Mesenchymal stem cell (in vitro differentiated cells and primary cell): ENCODE measurements at places on chromosomes 12 and 14.

GRCh38 chr12:77615332-77615731 lies 215.4 kb upstream of the NAV3 start:
- DNase-seq, result no peak

GRCh38 chr14:89146274-89146673 lies 270.8 kb downstream of the FOXN3 start:
- no peak for DNase-seq

DNA sequence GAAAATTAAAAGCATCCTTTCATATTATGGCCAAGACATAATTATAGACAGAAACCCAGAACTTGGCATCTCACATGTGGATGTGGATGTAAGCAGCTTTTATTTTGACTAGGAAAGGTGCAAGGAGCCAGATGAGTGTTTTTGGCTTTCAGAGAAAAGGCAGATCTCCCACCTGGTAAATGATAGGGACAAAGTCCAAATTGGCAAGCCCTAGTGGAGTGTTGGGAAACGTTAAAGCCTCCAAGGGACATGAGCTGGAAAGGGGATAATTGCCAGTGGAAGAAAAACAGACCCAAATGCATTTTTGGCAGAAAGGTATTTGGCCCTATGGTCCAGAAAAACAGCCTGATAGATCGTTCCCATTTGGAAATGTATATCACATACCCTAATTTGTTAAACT lies 60.1 kb downstream of the KLHL28 start:
- DNase-seq, result no peak

DNA sequence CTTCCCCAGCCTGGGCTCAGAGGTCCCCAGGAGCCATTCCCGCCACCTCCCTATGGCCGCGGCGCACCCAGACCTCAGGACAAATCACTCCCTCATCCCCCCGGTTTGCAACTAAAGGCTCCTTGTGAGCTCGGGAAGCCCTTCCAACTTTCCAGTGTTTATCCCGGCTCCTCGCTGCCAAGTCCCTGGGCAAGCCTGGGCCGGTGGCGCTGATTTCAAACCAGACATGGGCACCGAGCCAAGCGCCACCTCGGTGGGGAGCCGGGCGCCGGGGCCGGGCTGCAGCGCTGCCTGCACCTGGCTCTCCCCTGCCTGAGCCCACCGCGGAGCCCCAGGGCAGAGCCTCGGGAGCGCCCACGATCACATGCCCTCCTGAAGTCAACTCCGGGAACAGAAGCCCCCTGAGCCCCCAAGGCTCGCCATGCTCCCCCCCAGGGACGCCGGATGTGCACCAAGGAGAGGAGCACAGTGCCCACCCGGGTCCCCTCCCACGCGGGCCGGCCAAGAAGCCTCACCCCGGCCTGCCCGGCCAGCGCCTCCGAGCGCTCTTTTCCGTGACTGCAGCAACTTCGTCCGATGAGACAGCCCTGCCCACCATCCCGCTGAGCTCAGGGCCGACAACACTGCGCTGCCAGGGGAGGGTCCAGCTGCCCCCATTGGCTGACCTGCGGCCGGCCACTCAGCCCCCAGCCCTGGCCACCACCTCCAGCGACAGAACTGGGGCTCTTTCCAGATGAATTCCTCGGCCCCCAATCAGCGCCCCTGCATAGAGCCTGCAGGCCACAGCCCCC lies 50.0 kb downstream of the NCOR2 start:
- DNase-seq, result no peak

GRCh38 chr12:53972152-53972702 lies 699 bp upstream of the HOXC11 start:
- no peak for DNase-seq

- no peak for DNase-seq
Observed at GRCh38 chr14:89983375-89983774, 27.6 kb downstream of the TDP1 start.

- no peak for DNase-seq
Observed at GRCh38 chr14:94536836-94537235, 24.4 kb upstream of the SERPINA4 start.

DNA sequence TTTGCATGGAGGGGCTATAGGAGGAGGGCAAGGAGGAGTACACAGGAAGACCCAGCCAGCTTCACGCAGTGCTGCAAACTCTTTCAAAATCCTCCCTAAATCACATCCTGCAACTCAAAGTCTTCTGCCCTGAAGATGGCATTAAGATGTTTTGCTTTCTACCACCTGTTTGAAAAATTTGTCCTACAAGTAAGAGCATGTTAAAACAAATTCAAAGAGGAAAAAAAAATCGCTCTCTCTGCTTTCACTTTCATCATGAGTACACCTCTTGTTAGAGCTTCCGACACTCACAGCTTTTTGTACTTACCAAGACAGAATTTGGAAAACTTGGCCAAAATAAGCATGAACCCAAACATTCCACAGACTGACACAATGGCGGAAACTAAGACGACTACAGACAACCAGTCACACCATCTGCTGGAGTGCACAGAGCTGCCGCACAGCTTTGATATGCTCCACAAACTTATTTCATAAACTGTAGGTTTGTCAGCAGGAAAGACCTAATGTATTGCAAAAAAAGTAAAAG lies 21.3 kb downstream of the GCH1 start:
- no peak for DNase-seq

GRCh38 chr12:904010-904414 lies 45.5 kb downstream of the RAD52 start:
- no peak for DNase-seq

DNA sequence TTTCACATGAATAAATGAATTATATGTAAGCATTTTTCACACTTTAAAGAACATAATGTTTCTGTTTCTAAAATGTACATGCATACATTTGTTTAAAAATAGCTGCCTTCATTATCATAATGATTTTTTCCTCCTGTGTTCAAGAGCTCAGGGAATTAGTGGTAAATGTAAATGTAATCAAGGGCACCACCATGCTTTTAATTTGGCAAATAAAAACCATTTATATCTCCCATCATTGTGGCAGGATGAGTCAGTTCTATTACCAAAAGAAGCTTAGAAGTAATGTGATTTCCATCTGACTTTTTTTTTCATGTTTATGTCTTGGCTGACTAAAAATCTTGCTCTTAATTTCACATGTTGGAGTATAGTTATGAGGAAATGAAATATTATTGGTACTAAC lies 176.1 kb downstream of the GXYLT1 start:
- DNase-seq, result no peak

DNA sequence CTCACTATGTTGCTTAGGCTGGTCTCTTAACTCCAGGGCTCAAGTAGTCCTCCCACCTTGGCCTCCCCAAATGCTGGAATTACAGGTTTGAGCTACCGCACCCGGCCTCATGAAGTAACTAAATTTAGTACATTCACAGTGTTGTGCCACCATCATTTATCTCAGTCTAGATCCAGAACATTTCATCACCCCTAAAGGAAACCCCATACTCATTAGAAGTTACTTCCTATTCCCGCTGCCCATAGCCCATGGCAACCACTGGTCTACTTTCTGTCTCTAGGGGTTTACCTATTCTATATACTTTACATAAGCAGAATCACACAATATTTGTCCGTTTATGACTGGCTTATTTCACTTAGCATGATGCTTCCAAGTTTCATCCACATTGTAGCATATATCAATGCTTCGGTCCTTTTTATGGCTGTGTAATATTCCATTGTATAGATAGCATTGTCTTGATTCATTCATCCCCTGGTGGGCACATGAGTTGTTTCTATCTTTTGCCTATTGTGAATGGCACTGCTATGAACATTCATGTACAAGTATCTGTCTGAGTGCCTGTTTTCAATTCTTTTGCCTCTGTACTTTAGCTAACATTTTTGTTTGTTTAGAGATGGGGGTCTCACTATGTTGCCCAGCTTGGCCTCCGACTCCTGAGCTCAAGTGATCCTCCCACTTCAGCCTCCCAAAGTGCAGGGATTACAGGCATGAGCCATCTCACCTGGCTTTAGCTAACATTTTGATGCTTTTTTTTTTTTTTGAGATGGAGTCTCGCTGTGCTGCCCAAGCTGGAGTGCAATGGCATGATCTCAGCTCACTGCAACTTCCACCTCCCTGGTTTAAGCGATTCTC lies 10.2 kb upstream of the SH2B3 start:
- no peak for DNase-seq

GRCh38 chr14:101738703-101739320 lies 22.7 kb upstream of the PPP2R5C start:
- DNase-seq, result no peak

- DNase-seq, result no peak
Observed at GRCh38 chr12:19880076-19880475, 440.8 kb downstream of the AEBP2 start.

- DNase-seq, result peak; percentile 31
Observed at GRCh38 chr12:121423682-121424623, 24.0 kb downstream of the RNF34 start.

- no peak for DNase-seq
Observed at GRCh38 chr14:82003426-82003825, 469.8 kb upstream of the SEL1L start.

- DNase-seq, result peak; percentile 93
Observed at GRCh38 chr12:89733579-89734201, 25.1 kb upstream of the ATP2B1 start.

DNA sequence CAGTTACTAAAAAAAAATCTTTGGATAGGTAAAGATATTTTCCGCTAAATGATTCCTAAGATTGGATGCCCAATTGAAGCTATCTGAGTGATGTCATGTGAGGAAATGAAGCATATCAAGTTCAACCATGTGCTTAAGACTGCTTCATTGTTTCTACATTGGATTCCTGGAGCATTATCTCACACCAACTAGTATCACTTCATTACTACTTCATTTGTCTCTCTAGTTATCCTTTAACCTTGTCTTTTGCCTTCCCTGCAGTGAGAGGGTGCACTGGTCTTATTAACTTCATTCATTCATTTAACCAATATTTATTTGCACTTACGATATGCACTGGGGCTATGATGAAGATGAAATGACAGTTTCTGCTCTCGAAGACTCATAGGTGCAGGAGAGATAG lies 198.1 kb downstream of the SLC38A4 start:
- no peak for DNase-seq

DNA sequence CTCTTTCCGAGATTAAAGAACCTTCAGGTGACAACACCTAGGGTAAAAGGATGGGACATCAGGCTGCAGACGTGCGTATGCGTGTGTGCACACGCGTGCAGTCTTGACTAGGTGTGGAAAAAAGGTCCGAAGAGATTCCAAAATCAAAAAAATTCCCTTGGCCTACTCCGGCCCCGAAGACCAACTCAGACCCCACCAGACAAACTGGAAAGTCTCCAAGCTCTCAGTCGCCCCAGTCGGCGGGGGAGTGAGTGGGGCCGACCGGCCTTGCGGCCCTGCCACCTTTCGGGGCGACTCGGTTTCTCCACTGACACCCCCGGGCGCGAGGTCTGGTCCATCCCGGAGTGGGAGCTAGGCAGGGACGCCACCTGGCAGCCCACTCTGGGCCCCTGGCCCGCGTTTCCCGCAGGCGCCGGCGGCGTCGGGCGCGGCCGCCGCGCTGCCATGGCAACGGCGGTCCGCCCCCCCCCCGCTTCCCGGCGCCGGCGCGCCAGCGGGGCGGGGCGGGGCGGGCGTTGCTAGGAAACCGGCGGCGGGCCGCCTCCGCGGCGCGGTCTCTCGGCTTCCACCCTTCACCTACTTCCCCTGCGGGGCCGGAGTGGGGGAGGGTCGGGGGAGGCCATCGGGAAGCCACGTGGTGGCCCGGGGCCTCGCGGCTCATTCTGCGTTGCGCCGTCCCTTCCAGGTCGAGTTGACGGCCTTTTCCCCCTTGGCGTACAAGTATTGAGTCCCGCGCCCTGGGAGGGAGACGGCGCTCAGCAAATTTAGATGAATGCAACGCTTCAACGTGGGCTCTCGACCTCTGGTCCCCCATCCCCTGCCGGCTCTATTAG lies 253.1 kb downstream of the EFCAB11 start:
- peak; percentile 62 for DNase-seq

- DNase-seq, result no peak
Observed at GRCh38 chr12:12460935-12461922, 101.4 kb downstream of the DUSP16 start.

- no peak for DNase-seq
Observed at GRCh38 chr14:30706704-30707103, 84.6 kb downstream of the SCFD1 start.

DNA sequence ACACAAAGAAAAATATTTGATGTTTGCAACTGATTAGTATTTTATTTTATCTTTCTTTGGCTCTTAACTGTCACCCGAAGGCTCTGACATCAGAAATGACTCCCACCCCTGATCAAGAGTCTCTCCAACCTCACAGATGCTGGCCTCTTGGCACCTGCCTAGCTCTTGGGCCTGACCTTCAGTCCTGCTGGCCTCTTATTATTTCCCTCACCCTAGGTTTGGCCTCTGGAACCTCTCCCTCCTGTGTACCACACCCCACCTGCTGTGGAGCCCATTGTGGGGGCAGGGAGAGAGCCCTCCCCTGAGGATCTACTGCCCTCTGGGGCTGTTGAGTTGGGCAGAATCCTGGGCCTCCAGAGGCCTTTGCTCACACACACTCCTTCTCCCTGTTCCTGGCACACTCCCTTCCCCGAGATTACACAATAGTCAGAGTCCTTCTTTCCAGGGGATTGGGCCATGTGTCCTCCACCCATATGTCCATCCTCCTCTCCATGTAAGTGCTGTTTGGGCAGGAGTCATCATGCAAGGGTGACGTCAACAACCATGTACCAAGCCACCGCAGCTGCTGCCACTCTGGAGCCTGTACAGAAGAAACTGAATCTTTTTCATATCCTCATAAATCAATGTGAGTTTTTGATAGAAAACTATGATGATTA lies 124.3 kb downstream of the RASSF9 start:
- no peak for DNase-seq

GRCh38 chr12:62291864-62292760 lies 31.9 kb downstream of the USP15 start:
- peak; percentile 23 for DNase-seq

GRCh38 chr12:115941362-115941761 lies 336.1 kb downstream of the MED13L start:
- peak; percentile 42 for DNase-seq

GRCh38 chr12:80709811-80710726 lies 2.6 kb downstream of the MYF6 start:
- DNase-seq, result no peak

- DNase-seq, result peak; percentile 35
Observed at GRCh38 chr12:115871714-115872113, 405.8 kb downstream of the MED13L start.

GRCh38 chr14:85276979-85277228 lies 253.0 kb upstream of the FLRT2 start:
- no peak for DNase-seq

DNA sequence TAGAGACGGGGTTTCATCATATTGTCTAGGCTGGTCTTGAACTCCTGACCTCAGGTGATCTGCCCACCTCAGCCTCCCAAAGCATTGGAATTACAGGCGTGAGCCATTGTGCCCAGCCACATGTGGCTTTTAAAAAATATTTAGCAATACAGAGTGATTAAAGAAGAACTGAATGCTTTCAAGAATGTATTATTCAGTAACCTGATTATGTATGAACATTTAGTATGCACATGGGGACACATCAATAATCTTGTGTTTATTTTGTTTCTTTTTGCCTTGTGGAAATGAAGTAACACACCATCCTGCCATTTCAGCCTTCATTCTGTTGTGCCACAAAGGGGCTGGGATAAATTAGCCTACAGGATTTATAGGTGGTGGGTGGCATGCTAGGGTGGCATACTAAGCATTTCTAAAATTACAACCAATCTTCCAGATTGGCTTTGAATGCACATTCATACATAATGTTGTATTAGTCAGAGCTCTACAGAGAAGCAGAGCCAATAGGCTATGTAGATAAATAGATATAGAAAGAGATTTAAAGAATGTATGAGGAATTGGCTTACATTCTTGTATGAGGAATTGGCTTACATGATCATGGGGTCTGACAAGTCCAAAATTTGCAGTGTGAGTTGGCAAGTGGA lies 25.5 kb upstream of the TXNRD1 start:
- DNase-seq, result no peak

- DNase-seq, result peak; percentile 8
Observed at GRCh38 chr14:79337761-79338160, 873.5 kb downstream of the DIO2 start.

GRCh38 chr12:121494093-121494787 lies 86.6 kb downstream of the KDM2B start:
- DNase-seq, result peak; percentile 31
